ENCODE measurements at places on chromosomes 2 and 18. TPM values are rescaled to one million over a fixed set of nuclear protein-coding genes. Genes with fewer than 3 reads are reported as not detected.

GRCh38 chr18:3596637-3597384 lies 146.8 kb downstream of the TGIF1 start:
- DNase-seq, result peak; percentile 47

- no peak for DNase-seq
These were observed 15.0 kb downstream of the RNF149 start for GRCh38 chr2:101293544-101293943.

PAX8 gene
- total RNA-seq, result 1.4 TPM

HOXD8 gene
- total RNA-seq, result not detected

- no peak for DNase-seq
These were observed 2.0 kb downstream of the ESPNL start for GRCh38 chr2:238101891-238102841.

GRCh38 chr2:110667071-110667470 lies 10.8 kb downstream of the BUB1 start:
- DNase-seq, result no peak

DNA sequence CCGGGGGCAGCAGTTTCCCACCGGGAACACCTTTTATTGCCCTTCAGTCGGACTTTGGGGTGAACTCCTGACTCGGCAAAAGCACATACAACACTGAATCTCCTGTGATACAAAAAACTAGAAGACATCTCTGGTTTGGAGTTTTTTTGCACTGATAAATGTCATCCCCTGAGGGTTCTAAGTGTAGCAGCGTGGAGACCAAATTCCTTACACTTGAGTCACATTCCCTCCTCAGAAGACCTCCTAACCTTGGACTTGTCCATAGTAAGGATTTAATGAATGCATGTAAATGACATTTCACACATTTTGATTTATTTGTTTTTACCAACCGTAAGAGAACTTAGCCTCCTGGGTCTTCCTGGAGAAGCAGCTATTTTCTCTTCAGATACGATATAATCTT lies 54.0 kb upstream of the GPR45 start:
- no peak for DNase-seq

GRCh38 chr2:30408961-30409387 lies 38.1 kb upstream of the LCLAT1 start:
- DNase-seq, result no peak

- no peak for DNase-seq
These were observed 41.0 kb upstream of the EPC2 start for GRCh38 chr2:148603562-148603920.

GRCh38 chr18:58042826-58043490 lies 1.1 kb upstream of the NEDD4L start:
- peak; percentile 31 for DNase-seq

DNA sequence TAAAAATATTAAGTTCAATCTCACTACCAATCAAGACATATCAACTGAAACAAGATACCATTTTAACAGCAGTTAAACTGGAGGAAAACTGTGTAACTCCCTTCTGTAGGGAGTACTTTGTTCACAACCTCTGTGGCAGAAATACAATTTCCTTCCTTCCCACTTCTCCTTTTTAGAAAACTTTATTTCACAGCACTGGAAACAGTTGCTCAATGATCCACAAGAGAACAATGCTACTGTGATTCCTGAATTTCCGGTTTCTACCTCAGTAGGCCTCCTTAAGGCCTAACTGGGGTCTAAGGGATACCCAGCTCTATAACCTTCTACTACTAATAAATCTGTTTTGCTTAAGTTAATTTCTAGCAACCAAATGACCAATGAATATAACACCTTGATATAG lies 14.1 kb downstream of the TLK1 start:
- DNase-seq, result no peak

GRCh38 chr18:49691177-49691608 lies 122.1 kb downstream of the ACAA2 start:
- no peak for DNase-seq

DNA sequence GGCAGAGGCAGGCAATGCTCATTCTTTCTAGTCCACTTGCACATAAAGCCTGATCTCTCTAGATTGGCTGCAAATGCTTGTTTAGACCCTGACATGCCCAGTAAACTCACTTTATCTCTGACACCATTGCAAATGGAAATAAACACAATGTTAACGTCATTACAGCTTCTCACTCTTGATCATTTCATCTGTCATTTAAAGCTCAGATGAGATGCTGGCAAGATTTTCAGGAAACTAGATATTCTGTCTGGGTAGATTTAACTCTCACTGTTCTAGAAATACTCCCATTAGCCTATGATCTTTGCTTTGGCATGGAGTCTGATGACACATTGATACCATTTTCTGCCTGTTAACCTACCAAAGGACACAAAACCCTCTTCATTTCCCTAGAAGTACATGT lies 320.7 kb upstream of the HNRNPA3 start:
- no peak for DNase-seq

DNA sequence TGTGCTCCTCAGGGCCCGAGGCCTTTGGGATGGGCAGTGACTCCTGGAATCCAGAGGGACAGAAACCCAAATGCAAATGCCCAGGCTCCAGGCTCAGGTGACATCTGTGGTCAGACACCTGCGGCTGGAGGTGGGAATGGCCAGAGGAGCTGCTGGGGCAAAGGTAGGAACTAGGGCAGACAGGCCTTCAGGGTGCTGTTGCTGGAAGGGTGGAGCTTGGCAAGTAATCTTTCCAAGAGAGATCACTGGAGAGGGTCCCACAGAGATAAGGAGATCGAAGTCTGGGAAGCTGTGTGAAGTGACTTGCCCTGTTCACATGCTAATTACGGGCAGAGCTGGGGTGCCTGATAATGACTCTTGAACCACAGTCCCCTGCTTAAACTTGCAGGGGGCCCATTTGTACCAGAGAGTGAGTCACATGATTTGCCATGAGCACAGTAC lies 82.4 kb downstream of the ACAA2 start:
- DNase-seq, result no peak

GRCh38 chr2:213159768-213160167 lies 8.4 kb upstream of the IKZF2 start:
- DNase-seq, result no peak

- peak; percentile 83 for DNase-seq
These were observed 8.2 kb upstream of the RNU2-63P start for GRCh38 chr2:88024509-88024908.

GRCh38 chr2:144834363-144834762 lies 314.4 kb upstream of the ZEB2 start:
- DNase-seq, result no peak

DNA sequence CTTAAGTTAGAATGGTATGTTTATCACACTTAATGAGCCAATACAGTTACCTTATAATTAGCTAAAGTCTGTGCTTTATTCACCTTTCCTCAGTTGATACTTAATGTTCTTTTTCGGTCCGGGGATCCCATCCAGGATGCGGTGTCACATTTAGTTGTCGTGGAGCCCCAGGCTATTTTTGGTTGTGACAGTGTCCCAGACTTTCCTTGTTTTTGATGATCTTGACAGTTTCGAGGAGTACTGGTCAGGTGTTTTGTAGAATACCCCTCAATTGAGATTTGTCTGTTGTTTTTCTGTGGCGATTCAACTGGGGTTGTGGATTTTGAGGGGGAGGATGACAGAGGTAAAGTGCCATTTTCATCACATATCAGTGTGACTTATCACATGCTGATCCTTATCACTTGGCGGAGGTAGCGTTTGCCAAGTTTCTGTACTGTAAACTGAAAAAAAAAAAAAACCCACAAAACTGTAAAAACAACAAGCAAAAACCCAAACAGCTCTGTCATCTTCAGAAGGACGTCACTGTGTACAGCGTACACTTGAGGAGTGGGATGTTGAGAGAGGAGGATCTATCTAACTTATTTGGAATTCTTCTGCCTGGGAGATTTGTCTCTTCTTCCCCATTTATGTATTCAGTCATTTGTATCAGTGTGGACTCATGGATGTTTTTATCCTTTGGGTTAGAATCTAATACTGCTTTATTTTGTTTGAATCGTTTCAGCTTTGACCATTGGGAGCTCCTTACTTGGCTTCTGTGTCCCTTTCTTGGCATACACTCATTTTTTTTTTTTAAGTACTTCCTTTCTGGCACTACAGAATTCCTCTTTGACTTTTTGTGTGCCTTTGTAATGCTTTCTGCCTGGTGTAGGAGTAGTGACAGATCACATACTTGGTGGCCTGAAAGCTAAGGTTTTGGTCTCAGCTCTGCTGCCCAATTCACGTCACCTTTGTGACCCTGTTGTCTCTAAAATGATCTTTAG lies 68.1 kb downstream of the FMNL2 start:
- DNase-seq, result no peak

- no peak for DNase-seq
These were observed 540.2 kb downstream of the LRP1B start for GRCh38 chr2:141590620-141591019.

FAM161A gene
- 19.6 TPM for total RNA-seq

DNA sequence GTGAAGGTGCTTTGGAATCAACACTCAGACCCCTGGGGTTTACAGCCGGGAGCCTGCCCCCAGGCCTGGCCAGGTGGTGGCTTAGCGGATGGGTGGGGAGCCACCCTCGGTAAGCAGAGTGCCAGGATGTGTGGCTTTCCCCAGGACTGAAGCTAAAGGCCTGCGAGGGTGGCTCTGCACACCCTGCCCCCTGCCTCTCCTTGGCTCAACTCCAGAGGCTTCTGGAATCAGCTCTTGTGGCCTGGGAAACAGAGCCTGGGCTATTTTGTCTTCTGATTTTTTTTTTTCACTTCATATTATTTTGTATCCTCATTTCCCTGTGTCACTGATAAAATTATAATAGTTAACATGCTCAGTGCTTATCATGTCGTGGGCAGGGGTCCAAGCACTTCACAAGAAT lies 79.8 kb downstream of the RHOB start:
- DNase-seq, result no peak

GRCh38 chr18:7470101-7470500 lies 97.0 kb upstream of the PTPRM start:
- DNase-seq, result no peak

DNA sequence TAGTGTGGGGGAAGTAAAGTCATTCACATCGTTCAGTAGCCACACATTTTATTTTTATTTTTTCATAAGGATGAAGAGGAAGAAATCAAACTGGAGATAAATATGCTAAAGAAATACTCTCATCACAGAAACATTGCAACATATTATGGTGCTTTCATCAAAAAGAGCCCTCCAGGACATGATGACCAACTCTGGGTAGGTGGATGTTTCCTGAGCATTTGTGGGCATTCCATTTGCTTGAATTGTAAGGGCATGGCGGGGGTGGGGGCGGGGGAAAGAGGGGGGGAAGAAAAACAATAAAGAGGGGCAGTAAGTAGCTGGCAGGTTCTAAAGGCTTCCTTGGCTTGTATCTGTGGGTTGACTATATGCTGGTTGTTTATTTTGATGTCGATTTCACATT lies 126.4 kb downstream of the MAP4K4 start:
- no peak for DNase-seq

SNORC gene
- 2.6 TPM for total RNA-seq

GRCh38 chr2:172273910-172274571 lies 153.3 kb upstream of the ITGA6 start:
- no peak for DNase-seq

GRCh38 chr2:39942950-39943349 lies 163.9 kb upstream of the THUMPD2 start:
- DNase-seq, result no peak

- no peak for DNase-seq
These were observed 13.1 kb upstream of the MYL12A start for GRCh38 chr18:3234457-3234856.

GREB1L gene
- 251 TPM for total RNA-seq

DNA sequence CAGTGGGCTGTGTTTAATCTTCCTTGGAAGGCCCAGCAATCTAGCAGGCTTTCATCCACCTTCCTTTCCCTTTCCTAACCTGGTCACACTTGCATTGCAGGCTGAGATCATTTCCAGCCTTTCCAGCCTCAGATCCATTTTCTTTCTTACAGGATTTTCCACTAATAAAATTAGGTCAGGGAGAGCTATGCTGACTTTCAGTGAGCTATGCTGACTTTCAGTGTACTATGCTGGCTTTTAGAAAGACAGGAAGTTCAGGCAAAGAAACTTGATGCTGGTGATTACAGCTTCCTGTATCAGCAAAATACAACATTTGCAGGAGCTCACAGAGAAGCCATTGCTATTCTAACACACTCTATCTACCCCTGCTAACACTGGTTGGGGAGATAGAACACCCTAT lies 735.0 kb downstream of the CCDC85A start:
- DNase-seq, result no peak

- no peak for DNase-seq
These were observed 88.6 kb downstream of the SH3YL1 start for GRCh38 chr2:175161-175786.

DNA sequence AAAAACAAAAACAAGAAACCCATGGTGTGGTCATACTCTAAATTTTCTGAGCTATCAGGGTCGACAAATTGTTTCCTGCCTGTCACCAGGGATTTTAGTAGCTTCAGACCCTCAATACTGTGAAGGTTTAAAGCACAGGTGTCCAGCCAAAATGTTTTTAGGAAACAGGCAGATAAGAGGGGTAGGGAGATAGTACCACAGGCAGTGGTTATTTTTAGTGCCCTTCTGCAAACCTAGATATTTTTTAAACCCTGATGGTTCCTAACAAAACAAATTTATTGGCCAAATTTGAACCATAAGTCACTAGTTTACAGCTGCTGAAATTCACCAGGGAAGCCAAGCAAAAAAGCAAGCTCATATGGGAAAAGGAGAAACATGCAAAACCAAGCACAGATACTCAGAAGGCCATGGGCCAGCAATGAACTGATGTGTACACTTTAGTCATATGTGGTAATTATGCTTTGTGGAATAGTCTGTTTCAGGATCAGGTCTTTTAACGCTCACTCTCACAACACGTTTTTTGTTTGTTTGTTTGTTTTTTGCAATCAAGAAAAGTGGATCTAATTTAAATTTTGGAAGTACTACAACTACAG lies 156.8 kb upstream of the STK17B start:
- no peak for DNase-seq

CRYBA2 gene
- total RNA-seq, result not detected

KCNF1 gene
- total RNA-seq, result 0.15 TPM

DNA sequence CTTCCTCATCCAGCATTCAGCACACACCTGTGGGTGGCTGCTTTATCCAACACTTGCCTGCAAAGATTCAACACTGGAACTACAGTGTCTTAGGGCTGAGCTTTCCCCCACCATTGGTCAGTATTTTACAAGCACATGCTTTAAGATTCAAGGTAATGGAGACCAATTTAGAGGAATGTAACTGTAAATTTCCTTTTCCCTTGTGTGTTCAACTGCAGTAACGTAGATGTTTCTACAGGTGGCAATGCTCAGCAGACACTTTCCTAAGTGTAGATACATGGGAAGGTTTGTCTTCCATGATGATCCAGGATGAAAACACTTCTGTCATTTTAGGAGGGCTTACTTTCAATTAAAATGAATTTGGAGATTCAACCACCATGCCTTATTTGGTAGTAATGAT lies 143.6 kb upstream of the PXDN start:
- DNase-seq, result peak; percentile 29

REG1A gene
- 2.3 TPM for total RNA-seq
